ENCODE measurements at places on chromosomes 2 and 18. TPM values are rescaled to one million over a fixed set of nuclear protein-coding genes. Genes with fewer than 3 reads are reported as not detected.

GRCh38 chr2:234793212-234793785, 158.5 kb upstream of the SH3BP4 start:
- H3K27me3 ChIP-seq = no peaks in the 10 kb centered on the region
- DNase-seq = no peak
- no peak overlapping the region for H3K27ac ChIP-seq
- no peaks in the 10 kb centered on the region for H3K36me3 ChIP-seq
- H3K4me3 ChIP-seq = no peak overlapping the region
- H3K4me1 ChIP-seq = no peaks in the 10 kb centered on the region

DNA sequence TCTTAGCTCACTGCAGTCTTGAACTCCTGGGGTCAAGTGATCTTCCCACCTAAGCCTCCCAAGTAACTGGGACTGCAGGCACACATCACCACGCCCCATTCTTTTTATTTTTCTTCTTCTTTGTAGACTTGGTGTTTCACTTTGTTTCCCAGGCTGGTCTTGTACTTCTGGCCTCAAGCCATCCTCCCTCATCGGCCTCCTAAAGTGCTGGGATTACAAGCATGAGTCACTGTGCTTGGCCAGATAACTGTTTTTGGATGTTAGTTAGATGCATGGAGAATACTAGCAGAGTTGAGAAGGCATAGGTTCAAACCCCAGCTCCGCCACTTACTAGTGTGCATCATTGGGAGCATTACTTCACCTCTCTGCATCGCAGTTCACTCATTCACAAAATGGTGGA, 88.3 kb downstream of the TXNL1 start:
- no peak overlapping the region for H3K27ac ChIP-seq
- H3K4me3 ChIP-seq = no peak overlapping the region
- H3K36me3 ChIP-seq = no peaks in the 10 kb centered on the region
- no peaks in the 10 kb centered on the region for H3K4me1 ChIP-seq
- no peaks in the 10 kb centered on the region for H3K27me3 ChIP-seq

GRCh38 chr2:8394569-8395359, 287.1 kb upstream of the ID2 start:
- no peaks in the 10 kb centered on the region for H3K36me3 ChIP-seq
- H3K27me3 ChIP-seq = no peaks in the 10 kb centered on the region
- H3K4me3 ChIP-seq = no peak overlapping the region

DNA sequence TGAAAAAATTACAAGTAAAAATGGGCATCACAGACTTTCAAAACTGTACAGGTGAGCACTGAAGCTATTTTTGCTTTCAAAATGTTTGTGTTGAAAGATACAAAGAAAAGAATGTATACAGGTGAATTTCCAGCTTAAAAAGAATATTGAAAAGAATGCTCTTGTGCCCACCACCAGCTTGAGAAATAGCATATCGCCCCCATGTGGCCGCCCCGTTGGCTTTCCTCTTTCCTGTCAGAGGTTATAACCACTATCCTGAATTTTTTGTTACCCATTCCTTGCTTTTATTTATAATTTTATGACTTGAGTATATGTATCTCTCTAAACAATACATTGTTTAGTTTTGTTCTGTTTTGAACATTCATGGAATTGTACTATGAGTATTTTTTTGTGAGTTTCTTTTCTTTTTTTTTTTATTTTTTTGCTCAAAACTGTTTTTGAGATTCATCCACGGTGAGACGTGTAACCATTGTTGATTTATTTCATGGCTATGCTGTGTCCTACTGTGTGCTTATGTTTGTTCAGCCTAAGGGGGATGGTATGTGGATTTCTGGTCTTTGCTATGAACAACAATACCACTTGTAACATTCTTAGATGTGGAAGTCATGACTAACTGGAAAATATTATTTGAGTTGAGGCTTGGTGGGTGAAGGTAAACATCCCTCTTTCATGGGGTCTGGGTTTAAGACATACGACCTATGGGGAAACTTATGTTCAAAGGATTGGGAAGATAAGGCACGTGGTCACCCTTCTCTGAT, 11.6 kb downstream of the TRPM8 start:
- no peak overlapping the region for H3K4me3 ChIP-seq
- no peaks in the 10 kb centered on the region for H3K36me3 ChIP-seq
- no peaks in the 10 kb centered on the region for H3K27me3 ChIP-seq
- H3K4me1 ChIP-seq = no peaks in the 10 kb centered on the region

DNA sequence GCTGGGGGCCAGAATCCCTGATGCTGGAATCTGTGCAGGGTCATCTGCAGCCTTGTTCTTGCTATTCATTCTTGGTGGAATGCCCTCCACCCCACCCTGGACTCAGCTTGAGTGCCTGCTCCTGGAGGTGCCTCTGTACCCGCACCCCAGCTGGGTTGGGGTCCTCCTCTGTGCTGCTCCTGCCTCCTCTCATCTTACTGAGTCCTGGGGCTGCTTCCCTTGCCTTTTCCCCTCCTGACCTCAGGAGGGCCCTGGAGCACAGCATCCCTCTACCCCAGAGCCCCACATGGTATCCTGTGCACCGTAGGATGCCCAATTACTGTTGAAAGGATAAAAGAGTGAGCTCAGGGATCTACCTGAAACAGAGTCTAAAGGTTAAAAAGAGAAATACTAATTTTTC, 81.6 kb downstream of the CIB4 start:
- no peak overlapping the region for H3K4me3 ChIP-seq
- H3K4me1 ChIP-seq = no peaks in the 10 kb centered on the region
- no peaks in the 10 kb centered on the region for H3K36me3 ChIP-seq
- no peak overlapping the region for H3K27ac ChIP-seq
- no peak for DNase-seq
- H3K27me3 ChIP-seq = peaks cover 16% of the 10 kb centered on the region

GRCh38 chr2:105782646-105783045, 37.9 kb downstream of the NCK2 start:
- H3K27me3 ChIP-seq = no peaks in the 10 kb centered on the region
- H3K4me3 ChIP-seq = no peak overlapping the region
- no peaks in the 10 kb centered on the region for H3K36me3 ChIP-seq
- H3K27ac ChIP-seq = no peak overlapping the region
- no peak for DNase-seq
- H3K4me1 ChIP-seq = peaks cover 3% of the 10 kb centered on the region

DNA sequence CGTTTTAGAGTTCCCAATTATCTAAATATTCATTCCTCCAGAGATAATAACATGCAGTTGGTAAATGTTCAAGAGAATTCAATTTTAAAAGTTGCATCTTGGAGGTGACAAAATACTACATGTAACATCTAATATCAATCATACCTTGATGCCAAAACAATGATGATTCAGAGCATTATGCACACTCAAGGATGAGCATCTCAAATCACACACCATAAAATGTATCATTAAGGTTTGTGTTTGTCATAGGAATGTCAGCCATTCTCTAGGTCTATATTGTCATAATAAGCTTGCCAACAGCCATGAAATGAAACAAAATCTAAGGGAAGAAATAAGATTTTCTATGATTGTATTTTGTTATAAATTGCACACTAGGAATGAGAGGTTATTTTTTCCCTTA, 1667.0 kb downstream of the DPP10 start:
- no peak overlapping the region for H3K4me3 ChIP-seq
- DNase-seq = no peak
- no peak overlapping the region for H3K27ac ChIP-seq

- H3K4me1 ChIP-seq = no peaks in the 10 kb centered on the region
- H3K4me3 ChIP-seq = no peak overlapping the region
- DNase-seq = no peak
- no peaks in the 10 kb centered on the region for H3K36me3 ChIP-seq
- no peak overlapping the region for H3K27ac ChIP-seq
Measured at GRCh38 chr2:159362816-159363251, 76.3 kb upstream of the WDSUB1 start.

- no peak overlapping the region for H3K4me3 ChIP-seq
- H3K27ac ChIP-seq = no peak overlapping the region
- no peaks in the 10 kb centered on the region for H3K4me1 ChIP-seq
- H3K27me3 ChIP-seq = no peaks in the 10 kb centered on the region
- H3K36me3 ChIP-seq = no peaks in the 10 kb centered on the region
Measured at GRCh38 chr2:204159526-204159925, 223.0 kb downstream of the ICOS start.

- no peak overlapping the region for H3K4me3 ChIP-seq
- H3K36me3 ChIP-seq = no peaks in the 10 kb centered on the region
- H3K27me3 ChIP-seq = peaks cover 2% of the 10 kb centered on the region
- H3K27ac ChIP-seq = no peak overlapping the region
- DNase-seq = no peak
Measured at GRCh38 chr2:128444121-128444771, 125.6 kb upstream of the HS6ST1 start.

DNA sequence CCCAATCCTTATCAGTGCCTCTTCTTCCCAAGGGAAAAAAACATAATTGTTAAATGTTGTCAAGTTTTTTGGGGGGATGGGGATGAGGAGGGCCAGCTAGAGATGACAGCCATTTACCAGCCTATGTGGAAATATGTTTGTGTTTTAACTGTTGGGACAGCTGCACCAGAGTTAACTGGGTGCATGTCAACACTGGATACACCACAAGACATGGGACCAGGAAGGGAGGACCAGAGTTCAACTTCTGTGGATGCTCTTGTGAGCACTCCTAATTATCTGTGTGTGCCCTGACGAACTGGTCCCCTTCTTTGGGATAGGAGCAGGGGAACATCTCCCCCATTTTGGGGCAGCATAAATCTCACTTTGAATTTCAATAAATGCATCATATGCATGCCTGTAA, 66.1 kb upstream of the FZD5 start:
- H3K4me3 ChIP-seq = no peak overlapping the region
- no peaks in the 10 kb centered on the region for H3K36me3 ChIP-seq
- peaks cover 7% of the 10 kb centered on the region for H3K4me1 ChIP-seq
- no peak overlapping the region for H3K27ac ChIP-seq

DNA sequence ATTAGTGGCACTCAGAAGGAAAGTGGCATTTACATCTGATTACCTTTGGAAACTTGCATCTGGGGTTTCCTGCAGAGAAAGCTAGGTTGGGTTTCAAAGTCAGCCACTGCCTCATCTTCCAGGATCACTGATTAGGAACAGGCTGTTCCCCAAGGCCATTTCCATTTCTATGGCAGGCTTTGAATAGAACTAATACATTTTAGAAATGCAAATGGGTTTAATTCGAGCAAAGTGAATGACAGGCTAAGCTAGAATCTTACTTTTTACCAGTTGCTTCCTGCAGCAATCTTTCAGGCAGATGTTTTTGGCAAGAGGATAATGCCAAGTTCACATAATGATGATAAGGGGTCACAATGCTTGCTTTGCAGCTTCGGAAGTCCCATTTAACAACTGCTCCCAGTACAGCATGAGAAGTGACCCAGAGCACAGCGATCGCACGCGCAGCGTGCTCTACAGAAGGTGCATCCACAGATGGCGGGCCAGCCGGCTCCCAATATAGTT, 336.7 kb downstream of the LPIN1 start:
- no peaks in the 10 kb centered on the region for H3K27me3 ChIP-seq
- no peaks in the 10 kb centered on the region for H3K4me1 ChIP-seq
- no peaks in the 10 kb centered on the region for H3K36me3 ChIP-seq
- no peak overlapping the region for H3K4me3 ChIP-seq

DNA sequence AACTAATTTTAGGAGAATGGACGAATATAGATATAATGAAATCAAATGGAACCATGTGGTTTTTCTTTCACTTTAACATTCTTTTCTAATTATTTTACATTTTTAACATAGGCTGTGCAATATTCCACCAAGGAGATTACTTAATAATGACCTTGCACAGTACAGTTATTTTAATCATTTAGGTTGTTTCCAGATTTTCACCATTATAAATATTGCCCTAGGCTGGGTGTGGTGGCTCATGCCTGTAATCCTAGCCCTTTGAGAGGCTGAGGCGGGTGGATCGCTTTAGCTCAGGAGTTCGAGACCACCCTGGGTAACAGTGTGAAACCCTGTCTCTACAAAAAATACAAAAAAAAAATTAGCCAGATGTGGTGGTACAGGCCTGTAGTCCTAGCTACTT, 14.5 kb upstream of the DRC1 start:
- H3K27me3 ChIP-seq = no peaks in the 10 kb centered on the region
- no peak overlapping the region for H3K4me3 ChIP-seq
- peaks cover 14% of the 10 kb centered on the region for H3K4me1 ChIP-seq
- DNase-seq = no peak
- H3K36me3 ChIP-seq = peaks cover 8% of the 10 kb centered on the region
- H3K27ac ChIP-seq = no peak overlapping the region

DNA sequence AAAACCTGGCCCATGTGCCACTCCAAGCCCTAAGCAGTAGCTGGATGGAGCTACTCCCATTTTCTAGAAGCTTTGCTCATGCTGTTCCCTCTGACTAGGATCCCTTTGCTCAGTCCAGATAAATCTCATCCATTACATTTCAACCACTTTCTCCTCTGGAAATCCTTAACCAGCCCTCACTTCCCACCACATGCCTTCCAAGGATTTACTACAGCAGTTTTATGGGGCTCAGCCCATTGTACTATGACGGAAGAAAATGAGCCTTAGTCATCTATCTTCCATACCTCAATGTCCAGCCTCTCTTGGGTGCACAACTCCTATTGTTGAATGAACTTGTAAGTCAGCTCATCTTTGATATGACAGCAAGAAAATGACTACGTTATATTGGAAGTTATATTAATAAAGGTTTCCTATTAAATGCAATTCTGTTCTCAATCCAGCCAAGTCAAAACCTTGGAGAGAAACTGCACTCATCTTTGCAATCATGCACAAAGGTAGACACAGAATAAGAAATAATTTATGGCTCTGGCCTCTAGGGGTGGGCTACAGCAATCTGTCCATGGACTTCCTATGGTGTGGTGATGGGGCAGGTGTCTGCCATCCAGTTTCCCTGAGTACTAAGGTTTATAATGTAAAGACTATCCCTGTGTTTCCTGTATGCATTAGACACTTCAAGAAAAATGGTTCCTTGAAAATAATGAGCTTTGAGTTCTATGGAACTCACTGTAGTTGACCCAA, 3.4 kb downstream of the B4GALT6 start:
- no peaks in the 10 kb centered on the region for H3K36me3 ChIP-seq
- peak overlapping the region; percentile 88 for H3K27ac ChIP-seq
- no peak for DNase-seq
- H3K27me3 ChIP-seq = no peaks in the 10 kb centered on the region
- H3K4me1 ChIP-seq = peaks cover 23% of the 10 kb centered on the region

- H3K4me1 ChIP-seq = peaks cover 6% of the 10 kb centered on the region
- peak; percentile 37 for DNase-seq
- H3K27ac ChIP-seq = peak overlapping the region; percentile 45
Measured at GRCh38 chr2:63590626-63591408, 2.1 kb downstream of the MDH1 start.

GRCh38 chr2:12577567-12578253, 139.0 kb upstream of the TRIB2 start:
- no peaks in the 10 kb centered on the region for H3K36me3 ChIP-seq
- no peaks in the 10 kb centered on the region for H3K4me1 ChIP-seq
- H3K4me3 ChIP-seq = no peak overlapping the region
- H3K27me3 ChIP-seq = no peaks in the 10 kb centered on the region
- H3K27ac ChIP-seq = no peak overlapping the region

GRCh38 chr2:164182116-164182627, 439.1 kb downstream of the GRB14 start:
- no peaks in the 10 kb centered on the region for H3K27me3 ChIP-seq
- no peak overlapping the region for H3K4me3 ChIP-seq
- no peaks in the 10 kb centered on the region for H3K36me3 ChIP-seq
- no peak overlapping the region for H3K27ac ChIP-seq
- H3K4me1 ChIP-seq = no peaks in the 10 kb centered on the region

- no peak for DNase-seq
- H3K4me3 ChIP-seq = peak overlapping the region; percentile 1
- peaks cover 29% of the 10 kb centered on the region for H3K4me1 ChIP-seq
- 0 out of 2 replicates have a peak overlapping the region, but pooled peaks have one; percentile 15 for H3K27ac ChIP-seq
- no peaks in the 10 kb centered on the region for H3K36me3 ChIP-seq
- H3K27me3 ChIP-seq = no peaks in the 10 kb centered on the region
Measured at GRCh38 chr2:197158591-197159550, 151.7 kb downstream of the ANKRD44 start.

HTRA2 gene
- polyA plus RNA-seq = 59.3 TPM

LOXHD1 gene
- not detected for polyA plus RNA-seq

PROKR1 gene
- not detected for polyA plus RNA-seq

PLEKHH2 gene
- not detected for polyA plus RNA-seq

GALNT3 gene
- 4.4 TPM for polyA plus RNA-seq

SERPINB10 gene
- polyA plus RNA-seq = 12.4 TPM

ALKAL2 gene
- polyA plus RNA-seq = 0.41 TPM

SMYD1 gene
- polyA plus RNA-seq = not detected

L3MBTL4 gene
- polyA plus RNA-seq = 4.2 TPM

GAL3ST2 gene
- not detected for polyA plus RNA-seq
